Activated CD8-positive, alpha-beta T cell treated with anti-CD3 and anti-CD28 coated beads, Interleukin-2, amount 10 ng/mL, durations not matched to agents 7 days and 5 days (primary cell): ENCODE measurements at places on chromosomes 16 and 17.

DNA sequence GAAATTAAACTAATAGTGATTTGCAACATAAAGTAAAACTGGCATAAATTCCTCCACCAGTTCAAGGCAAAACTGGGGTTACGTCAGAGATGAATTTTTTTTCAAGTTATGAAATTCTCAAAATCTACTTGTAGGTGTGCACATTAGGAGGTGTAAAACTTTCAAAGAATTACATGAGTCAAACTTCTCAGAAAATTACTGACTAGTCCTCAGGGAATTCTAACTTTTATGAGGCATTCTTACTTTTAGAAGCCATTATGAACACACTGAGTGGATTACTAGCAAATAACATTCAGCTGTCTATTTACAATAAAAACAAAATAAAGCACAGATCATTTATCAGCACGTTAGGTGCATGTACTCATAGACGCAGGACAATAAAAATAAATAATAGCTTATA lies 348.7 kb downstream of the CDH11 start:
- no peak overlapping the region for H3K27ac ChIP-seq
- H3K27me3 ChIP-seq, result no peaks in the 10 kb centered on the region
- no peak for DNase-seq

- no peaks in the 10 kb centered on the region for H3K36me3 ChIP-seq
- H3K27ac ChIP-seq, result peak overlapping the region; percentile 74
- DNase-seq, result no peak
- H3K4me1 ChIP-seq, result peaks cover 59% of the 10 kb centered on the region
Measured at GRCh38 chr16:29645694-29646187, 17.3 kb upstream of the SPN start.

- H3K4me3 ChIP-seq, result no peak overlapping the region
Measured at GRCh38 chr17:327296-327695, 25.3 kb downstream of the RPH3AL start.

DNA sequence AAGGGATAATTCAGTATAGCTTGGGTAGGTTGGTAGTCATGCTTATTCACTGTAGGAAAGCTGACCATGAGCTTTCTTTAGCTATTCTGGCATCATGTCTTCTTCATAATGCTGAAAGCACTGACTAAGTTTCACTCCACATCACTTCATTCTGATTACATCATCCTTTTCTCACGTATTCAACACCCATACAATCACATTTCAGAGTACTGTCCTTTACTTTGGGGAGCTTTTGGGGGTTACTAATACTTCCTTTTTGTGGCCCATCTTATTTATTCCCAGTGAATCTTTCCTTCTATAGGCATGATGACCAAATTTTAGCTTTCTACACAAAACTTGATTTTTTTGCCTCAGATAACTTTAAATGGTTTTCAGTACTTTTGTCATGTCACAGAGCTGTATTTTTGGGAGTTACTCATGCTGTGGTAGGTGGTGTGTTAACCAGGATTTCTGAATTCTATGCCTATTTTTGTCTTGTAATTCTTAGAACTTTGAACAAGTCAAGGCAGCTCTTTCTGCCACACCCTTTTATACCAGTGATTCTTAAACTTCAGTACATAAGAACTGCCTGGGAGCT lies 23.5 kb downstream of the TADA2A start:
- DNase-seq, result no peak
- peaks cover 65% of the 10 kb centered on the region for H3K36me3 ChIP-seq
- peak overlapping the region; percentile 30 for H3K4me3 ChIP-seq
- H3K27ac ChIP-seq, result peak overlapping the region; percentile 88
- H3K27me3 ChIP-seq, result no peaks in the 10 kb centered on the region

DNA sequence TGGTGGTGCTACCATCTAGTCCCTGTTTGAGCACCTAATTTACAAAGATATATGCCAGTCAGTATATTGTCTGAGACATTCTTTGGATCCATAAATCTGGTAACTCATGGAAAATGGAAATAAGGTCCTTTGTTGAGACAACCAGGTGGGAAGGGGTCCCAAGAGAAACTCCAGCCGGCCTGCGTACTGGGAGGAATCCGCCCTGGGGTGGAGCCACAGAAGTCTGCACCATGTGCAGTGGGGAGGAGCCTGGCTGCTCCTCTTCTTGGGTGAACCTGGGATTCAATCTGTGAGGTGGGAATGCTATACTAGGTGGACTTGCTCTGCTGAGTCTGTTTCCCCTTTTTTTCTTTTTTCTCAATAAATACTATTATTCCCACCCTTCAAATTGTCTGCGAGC lies 339.2 kb upstream of the TNRC6C start:
- peaks cover 3% of the 10 kb centered on the region for H3K36me3 ChIP-seq
- no peak for DNase-seq
- no peak overlapping the region for H3K27ac ChIP-seq
- H3K4me3 ChIP-seq, result no peak overlapping the region

DNA sequence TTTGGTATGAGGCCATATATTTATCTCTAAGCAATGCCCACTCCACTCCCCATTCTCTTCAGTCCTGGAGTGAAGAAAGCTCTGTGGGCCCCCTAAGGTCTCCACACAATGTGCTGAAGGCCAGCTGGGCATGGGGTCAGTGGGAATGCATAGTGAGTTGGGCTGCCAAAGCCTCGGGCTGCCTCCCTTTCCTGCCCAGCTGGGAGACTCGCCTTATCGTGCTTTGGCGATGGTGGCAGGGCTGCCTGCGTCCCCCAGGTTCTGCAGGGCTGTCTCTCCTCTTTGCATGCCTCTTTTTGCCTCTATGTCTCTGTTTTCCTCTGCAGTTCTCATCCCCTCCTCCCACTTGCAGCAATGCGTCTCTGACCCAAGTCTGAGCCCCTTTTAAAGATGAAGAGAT lies 116.5 kb downstream of the CYLD start:
- DNase-seq, result peak; percentile 12
- H3K4me3 ChIP-seq, result no peak overlapping the region
- H3K27ac ChIP-seq, result no peak overlapping the region
- H3K36me3 ChIP-seq, result no peaks in the 10 kb centered on the region

- H3K4me1 ChIP-seq, result no peaks in the 10 kb centered on the region
- no peak for DNase-seq
- no peak overlapping the region for H3K27ac ChIP-seq
- H3K4me3 ChIP-seq, result no peak overlapping the region
- H3K36me3 ChIP-seq, result no peaks in the 10 kb centered on the region
- H3K27me3 ChIP-seq, result peaks cover 2% of the 10 kb centered on the region
Measured at GRCh38 chr17:15378243-15378642, 36.8 kb upstream of the TEKT3 start.
